ENCODE measurements at places on chromosomes 12 and 14. TPM values are rescaled to one million over a fixed set of nuclear protein-coding genes. Genes with fewer than 3 reads are reported as not detected.

GRCh38 chr14:73953731-73954130 lies 3.6 kb downstream of the COQ6 start:
- no peak for DNase-seq
- no peaks in the 10 kb centered on the region for H3K36me3 ChIP-seq
- H3K4me3 ChIP-seq: no peak overlapping the region
- H3K27ac ChIP-seq: no peak overlapping the region
- no peaks in the 10 kb centered on the region for H3K4me1 ChIP-seq

DNA sequence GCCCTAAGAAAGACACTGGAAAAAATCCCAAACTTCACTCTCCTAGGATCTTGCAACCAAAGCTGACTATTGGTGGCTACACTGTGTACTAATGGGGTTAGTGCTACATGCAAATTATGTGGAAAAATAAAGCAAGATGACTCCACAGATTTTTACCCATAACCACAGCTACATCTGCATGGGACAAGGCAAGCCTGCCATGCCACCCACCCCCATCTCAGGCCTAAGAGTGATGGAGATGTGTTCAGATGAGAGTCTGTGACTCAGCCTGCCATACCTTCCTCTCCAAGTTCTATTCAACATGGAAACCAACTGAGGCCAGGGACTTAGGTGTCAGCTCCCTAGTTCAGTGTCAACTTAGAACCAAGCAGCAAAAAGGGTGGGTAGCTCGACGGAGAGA lies 206.2 kb downstream of the PELI2 start:
- no peaks in the 10 kb centered on the region for H3K27me3 ChIP-seq
- no peak overlapping the region for H3K27ac ChIP-seq
- H3K4me1 ChIP-seq: no peaks in the 10 kb centered on the region
- H3K4me3 ChIP-seq: no peak overlapping the region
- no peak for DNase-seq
- H3K36me3 ChIP-seq: no peaks in the 10 kb centered on the region

- no peaks in the 10 kb centered on the region for H3K27me3 ChIP-seq
- no peak for DNase-seq
- no peak overlapping the region for H3K4me3 ChIP-seq
- H3K4me1 ChIP-seq: no peaks in the 10 kb centered on the region
- no peak overlapping the region for H3K27ac ChIP-seq
Measured at GRCh38 chr14:97319691-97320090, 522.5 kb downstream of the VRK1 start.

DNA sequence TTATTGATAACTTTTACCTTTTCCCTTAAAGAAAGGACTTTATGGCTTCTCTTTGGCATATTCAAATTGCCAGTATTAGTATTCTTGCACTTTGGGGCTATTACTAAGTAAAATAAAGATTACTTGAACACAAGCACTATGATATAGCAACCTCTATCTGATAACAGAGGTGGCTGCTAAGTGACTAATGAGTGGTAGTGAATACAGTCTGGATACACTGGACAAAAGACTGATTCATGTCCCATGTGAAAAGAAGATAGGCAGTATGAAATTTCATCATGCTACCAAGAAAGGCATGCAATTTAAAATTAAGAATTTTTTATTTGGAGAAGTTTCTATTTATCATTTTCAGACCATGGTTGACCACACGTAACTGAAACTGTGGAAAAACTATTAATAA lies 399.9 kb downstream of the FSCB start:
- no peak for DNase-seq
- no peaks in the 10 kb centered on the region for H3K4me1 ChIP-seq
- H3K27me3 ChIP-seq: no peaks in the 10 kb centered on the region

DNA sequence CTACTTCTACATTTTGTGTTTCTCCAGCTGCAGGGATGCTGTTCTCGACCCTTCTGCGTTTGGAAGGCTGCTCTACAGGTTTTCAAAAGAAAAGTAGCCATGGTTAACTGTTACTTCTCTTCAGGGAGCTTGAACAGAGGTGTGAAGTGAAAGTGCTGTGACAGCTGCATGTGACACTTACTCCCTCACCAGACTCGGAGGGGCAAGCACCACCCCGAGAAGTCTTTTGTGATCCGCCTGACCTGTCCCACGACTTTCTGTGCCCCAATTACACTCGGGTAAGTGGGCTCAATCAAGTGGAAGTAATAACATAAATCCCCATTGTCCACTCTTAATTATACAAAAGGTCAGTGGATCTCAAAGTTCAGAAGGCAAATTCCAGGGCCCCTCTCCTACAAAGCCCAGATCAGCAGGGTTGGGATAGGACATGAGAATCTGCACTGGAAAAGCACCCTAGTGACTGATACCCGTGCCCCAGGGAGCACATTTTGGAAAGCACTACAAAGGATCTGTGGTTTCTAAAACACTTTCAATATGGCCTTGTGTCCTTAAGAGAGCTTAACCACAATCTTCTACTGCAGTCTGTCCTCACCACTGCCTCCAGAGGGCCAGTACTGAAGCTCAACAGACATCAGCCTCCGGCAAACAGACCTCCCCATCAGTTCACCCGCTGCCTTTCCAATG lies 11.5 kb downstream of the FICD start:
- no peak overlapping the region for H3K27ac ChIP-seq
- no peaks in the 10 kb centered on the region for H3K4me1 ChIP-seq
- DNase-seq: no peak
- no peaks in the 10 kb centered on the region for H3K36me3 ChIP-seq
- H3K27me3 ChIP-seq: no peaks in the 10 kb centered on the region

- H3K36me3 ChIP-seq: no peaks in the 10 kb centered on the region
- peaks cover 11% of the 10 kb centered on the region for H3K4me1 ChIP-seq
- H3K27ac ChIP-seq: no peak overlapping the region
- no peak overlapping the region for H3K4me3 ChIP-seq
- DNase-seq: no peak
Measured at GRCh38 chr14:103282932-103283331, 51.1 kb upstream of the EIF5 start.

DNA sequence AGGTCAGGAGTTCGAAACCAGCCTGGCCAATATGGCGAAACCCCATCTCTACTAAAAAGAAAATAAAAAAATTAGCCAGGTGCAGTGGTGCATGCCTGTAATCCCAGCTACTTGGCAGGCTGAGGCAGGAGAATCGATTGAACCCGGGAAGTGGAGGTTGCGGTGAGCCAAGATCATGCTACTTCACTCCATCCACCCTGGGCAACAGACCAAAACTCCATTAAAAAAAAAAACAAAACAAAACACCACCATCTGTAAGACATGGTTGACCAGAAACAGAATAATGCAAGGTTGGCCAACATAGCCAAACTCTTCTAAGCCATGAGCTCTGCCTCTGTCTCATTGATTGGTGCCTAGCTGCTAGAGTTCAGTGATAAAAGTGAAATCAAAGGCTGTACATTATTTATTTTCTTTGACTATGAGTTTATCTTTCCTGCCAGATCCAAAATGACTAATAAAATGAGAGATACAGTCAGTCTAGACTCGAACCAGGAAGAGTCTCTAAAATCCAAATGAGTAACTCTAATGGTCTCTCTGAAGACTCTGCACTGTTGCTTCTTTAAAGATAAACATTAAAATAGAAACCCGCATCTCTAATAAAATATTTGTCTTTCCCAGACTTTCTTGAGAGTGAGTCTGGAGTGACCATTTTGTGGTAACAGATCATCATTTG lies 404.7 kb downstream of the DAD1 start:
- no peak overlapping the region for H3K27ac ChIP-seq
- no peak for DNase-seq
- H3K27me3 ChIP-seq: no peaks in the 10 kb centered on the region
- H3K4me1 ChIP-seq: no peaks in the 10 kb centered on the region
- no peaks in the 10 kb centered on the region for H3K36me3 ChIP-seq
- no peak overlapping the region for H3K4me3 ChIP-seq

DNA sequence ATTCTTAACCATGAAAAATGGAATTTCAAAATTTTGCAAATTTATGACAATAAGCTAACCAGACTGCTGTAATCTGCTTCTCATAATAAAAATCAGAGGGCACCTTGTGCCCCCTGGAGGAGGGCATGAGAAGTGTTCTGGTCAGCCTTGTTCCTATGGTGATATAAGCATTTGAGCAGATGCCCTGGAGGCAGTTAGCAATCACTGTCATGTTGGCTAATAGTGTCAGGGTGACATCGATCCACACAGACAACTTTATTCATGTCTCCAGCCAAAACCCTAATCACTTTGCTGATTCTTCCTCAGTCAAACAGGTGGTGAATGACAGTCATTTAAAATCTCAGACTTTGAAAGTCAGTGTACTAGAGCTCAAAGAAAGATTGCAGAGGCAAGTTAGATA lies 943.0 kb downstream of the GALC start:
- H3K4me1 ChIP-seq: no peaks in the 10 kb centered on the region
- H3K36me3 ChIP-seq: no peaks in the 10 kb centered on the region
- H3K27me3 ChIP-seq: no peaks in the 10 kb centered on the region
- no peak overlapping the region for H3K27ac ChIP-seq

DNA sequence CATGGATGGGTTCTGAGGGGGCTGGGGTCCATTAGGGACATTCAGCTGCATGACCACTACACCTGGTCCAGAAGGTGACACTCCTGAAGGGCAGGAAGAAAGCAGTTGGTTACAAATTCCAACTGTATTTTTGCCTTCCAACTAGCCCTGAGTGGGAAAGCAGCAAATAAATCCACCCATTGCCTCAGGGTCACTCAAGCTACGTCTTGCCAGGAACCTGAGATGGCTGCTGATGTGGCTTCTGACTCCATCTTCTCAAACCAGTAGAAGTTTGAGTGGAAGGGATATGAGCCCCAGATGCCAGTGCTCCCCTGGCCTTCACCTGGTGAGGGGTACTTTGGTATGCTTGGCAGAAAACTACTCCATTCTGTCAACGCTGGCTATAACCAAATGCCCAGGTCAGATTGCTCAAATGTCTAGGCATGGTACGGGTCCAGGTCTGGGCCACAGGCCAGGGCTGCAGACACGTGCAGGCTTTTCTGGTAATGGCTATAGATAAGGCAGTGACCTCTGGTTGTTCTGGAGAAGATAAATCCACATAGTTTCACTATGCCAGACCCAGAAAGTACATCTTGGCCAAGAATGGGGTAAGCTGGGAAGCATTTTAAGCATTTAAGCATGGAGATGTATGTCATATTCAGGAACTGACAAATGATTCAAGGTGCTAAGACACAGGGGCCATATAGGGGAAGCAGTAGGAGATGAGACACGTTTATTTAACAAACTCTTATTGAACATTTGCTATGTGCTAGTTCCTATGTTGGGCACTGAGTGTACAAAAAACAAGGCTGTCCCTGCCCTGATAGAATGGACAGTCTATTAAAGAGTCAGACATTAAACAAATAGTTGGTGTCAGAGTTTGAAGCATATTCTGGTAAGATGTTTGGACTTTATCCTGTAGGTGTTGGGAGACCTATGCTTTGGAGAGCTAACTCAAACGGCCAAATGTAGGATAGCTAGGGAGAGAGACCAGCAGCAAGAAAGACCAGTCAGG lies 8.3 kb upstream of the STAC3 start:
- DNase-seq: no peak
- H3K36me3 ChIP-seq: no peaks in the 10 kb centered on the region
- H3K27me3 ChIP-seq: no peaks in the 10 kb centered on the region
- H3K4me3 ChIP-seq: no peak overlapping the region
- H3K27ac ChIP-seq: no peak overlapping the region
- no peaks in the 10 kb centered on the region for H3K4me1 ChIP-seq

Gene SMCO2
- total RNA-seq: not detected

Gene PKP2
- 0.88 TPM for total RNA-seq

Gene APOF
- total RNA-seq: not detected

Gene RIN3
- 7.7 TPM for total RNA-seq

Gene BICDL1
- not detected for total RNA-seq

Gene SPTSSA
- 31.8 TPM for total RNA-seq

Gene BMP4
- total RNA-seq: 16.8 TPM

Gene CELA1
- not detected for total RNA-seq

Gene RPGRIP1
- total RNA-seq: not detected
